Kidney epithelial cell (primary cell): ENCODE measurements at places on chromosomes 5 and 9. TPM values are rescaled to one million over a fixed set of nuclear protein-coding genes. Genes with fewer than 3 reads are reported as not detected.
A peak's percentile ranks its signal among the peaks of the same experiment; 100 is the strongest.

DNA sequence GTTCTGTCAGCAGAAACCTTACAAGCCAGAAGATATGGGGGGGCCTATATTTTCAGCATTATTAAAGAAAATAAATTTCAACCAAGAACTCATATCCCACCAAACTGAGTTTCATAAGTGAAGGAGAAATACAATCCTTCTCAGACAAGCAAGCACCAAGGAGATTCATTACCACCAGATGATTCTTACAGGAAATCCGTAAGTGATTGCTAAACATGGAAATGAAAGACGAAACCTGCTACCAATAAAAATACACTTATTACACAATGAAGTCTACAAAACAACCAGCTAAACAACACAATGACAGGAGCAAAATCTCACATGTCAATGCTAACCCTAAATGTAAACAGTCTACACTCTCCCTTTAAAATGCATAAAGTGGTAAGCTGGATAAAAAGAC is 17.8 kb upstream of the C9orf72 start:
- no peak for DNase-seq

- DNase-seq: no peak
These were observed 91.4 kb upstream of the RANBP6 start for GRCh38 chr9:6106711-6107339.

GRCh38 chr5:127410959-127411358 is 106.5 kb upstream of the PRRC1 start:
- no peak for DNase-seq

DNA sequence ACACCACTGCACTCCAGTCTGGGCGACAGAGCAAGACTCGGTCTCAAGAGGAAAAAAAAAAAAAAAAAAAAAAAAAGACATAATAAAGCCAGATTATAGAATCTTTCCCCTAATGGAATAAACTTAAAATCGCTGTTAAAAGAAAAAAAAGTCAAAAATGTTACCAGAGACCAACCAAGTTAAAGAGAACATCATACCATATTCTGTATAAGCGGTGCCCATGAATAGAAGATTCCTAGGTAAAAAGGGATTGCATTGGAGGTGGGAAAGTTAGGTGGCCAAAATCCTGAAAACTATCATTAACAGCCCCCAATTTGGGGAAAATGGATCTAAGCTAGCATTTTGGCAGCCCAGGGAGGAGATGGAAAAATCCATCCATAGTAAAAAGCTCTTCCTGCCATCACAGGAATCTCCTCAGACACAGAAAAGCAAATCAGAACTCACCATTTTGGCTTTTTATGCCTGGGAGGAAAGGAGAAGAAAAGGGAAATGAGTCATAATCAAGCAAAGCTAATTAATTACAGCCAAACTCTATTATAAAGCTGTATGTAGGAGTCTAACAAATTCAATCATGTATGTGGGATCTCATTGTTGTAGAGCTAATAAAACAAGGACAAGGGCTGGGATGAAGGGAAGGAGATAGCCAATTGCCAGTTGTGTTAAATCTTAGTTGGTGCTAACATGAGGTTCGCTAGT is 363.8 kb downstream of the ARL15 start:
- no peak for DNase-seq

- DNase-seq: no peak
These were observed 67.6 kb downstream of the GHR start for GRCh38 chr5:42490831-42491230.

GRCh38 chr9:134612309-134612708 is 29.3 kb upstream of the COL5A1 start:
- DNase-seq: no peak

GRCh38 chr9:74431467-74431866 is 65.7 kb upstream of the RORB start:
- no peak for DNase-seq

DNA sequence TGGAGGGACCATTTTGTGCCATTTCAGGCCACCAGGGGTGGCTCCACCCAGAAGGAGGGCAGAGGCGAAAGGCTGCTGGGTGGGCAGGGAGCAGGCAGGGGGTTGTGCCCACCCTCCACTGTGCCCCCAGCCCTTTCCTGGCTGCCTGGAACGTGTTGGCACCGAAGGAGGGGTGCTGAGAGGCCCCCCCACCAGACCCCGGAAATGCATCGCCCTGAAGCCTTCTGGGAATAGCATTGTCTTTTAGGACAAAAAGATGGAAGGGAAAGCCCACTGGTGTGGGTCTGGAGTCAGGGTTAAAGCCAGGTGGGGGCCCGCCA is 5.1 kb downstream of the NOXA1 start:
- no peak for DNase-seq

DNA sequence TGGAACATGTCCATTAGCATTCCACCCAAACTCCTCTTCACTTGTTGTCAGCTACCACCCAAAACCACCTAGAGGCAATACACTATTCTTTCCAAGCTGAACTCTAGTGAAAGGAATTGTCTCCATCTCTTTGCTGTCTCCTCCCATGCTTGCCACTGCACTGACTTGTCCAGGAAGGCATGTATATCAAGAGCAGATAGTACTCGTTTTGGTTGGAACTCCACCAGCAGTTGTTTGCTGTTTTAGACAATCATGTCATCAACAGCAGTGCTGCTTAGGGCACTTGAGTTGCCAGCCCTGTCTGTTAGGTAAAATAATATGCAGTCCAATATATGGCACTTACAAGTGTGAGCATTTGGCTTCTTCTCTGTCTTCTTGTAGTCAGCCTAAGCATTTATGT is 80.0 kb upstream of the SAP30L start:
- DNase-seq: no peak

DNA sequence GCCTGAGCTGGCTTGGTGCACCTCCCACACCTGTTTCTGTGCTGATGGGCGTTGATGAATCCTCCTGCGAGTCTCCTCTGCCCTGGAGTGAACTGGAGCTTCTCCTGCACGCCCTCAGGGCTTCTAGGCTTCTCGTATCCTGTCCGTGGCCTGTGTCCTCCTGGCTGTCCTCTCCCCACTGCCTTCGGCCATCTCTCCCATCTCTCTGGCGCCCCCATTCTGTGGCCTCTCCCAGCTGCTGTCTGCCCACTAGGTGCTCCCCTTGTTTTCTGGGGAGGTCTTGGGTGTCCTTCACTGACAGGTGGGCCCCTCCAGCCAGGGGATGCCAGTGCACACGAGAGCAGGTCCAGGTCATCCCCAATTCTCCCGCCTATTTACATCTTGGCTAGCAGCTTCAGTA is 28.8 kb downstream of the AHRR start:
- no peak for DNase-seq

DNA sequence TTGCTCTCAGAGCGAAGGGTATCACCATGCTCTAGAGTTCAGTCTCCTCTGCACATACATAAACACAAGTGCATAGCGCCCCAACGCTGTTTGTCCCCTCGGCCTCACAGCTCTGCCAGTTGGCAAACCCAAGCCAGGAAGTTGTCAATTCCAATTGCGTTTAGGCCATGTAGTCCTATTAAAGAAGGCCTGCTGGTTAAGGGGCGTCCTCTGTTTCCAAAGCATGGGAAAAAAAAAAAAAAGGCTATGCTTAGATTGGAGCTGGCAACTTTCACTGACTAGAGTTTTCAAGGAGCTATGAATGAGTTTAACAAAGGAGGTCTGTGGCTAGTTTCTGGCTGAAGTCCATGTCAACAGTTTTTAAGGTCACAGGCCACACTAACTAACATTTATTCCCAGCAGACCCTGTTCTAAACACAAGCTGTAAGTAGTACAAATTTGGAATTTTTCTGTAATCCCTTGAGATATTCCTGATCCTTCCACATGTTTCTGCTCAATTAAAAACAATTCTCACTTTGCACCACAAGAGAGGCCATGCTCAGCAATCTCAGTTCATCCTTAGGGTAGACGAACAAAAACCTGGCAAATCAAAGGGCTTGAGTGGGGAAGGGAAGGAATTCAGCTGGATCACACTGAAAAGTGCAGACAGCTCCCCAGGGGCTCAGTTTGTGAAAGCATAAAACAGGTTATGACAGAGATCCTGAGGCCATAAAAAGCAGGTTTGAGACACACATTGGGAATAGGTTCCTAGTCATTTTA is 187.7 kb downstream of the DENND1A start:
- DNase-seq: no peak

GRCh38 chr9:129327552-129328328 is 149.7 kb upstream of the IER5L start:
- no peak for DNase-seq

GRCh38 chr5:177609076-177610059 is 9.4 kb downstream of the B4GALT7 start:
- no peak for DNase-seq

- DNase-seq: no peak
These were observed 199.4 kb downstream of the ESM1 start for GRCh38 chr5:54785729-54786591.

DNA sequence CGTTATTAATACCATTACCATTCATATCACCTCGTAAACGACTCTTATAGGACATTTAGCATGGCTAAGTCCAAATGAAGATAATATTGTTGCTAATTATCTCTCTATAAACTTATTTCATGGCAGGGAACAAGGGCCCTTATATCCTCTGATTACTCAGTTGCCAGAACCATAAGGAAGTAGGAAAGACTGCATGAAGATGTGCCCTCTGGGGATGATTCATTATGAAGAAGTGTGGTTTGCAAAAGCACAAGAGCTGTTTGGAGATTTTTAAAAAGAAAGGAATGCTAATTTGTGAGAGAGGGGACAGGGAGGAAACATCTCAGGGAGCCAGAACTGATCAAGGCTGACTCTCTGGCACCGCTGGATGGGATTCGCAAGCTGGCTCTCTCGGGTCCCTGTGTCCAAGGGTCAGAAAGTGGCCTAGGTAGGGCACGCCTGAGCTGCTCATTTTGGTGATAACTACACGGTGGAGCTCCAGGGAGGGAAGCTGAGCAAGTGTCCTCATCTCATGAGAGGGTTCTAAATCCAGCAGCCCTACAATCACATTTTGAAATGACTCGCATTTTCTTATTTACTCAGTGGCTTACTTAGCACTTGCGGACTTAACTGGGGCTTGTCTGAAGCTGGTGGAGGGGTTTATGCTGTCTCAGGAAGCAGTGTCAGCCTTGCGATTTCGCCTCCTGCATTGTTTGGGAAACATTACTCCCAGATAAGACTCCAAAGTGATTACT is 136.8 kb downstream of the C5orf15 start:
- no peak for DNase-seq

DNA sequence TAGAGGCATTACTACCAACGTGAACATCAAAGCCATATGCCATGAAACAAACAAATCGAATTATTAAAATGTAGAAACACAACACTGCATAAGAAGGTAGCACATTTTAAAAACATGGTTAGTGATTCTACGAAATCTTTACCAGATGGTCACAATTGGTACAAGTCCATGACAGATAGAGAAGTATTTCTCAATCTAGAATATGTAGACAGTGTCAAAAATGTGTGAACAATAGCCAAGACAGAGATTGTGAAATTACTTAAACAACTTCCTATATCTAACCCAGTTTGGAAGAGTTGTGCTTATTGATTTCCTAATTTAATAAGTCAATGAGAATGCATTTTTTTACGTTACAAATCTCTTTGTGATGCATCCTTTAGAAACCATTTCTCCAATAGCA is 1121.6 kb downstream of the MAT2B start:
- DNase-seq: no peak

GRCh38 chr9:115063058-115063845 is 54.7 kb downstream of the TNC start:
- DNase-seq: no peak

DNA sequence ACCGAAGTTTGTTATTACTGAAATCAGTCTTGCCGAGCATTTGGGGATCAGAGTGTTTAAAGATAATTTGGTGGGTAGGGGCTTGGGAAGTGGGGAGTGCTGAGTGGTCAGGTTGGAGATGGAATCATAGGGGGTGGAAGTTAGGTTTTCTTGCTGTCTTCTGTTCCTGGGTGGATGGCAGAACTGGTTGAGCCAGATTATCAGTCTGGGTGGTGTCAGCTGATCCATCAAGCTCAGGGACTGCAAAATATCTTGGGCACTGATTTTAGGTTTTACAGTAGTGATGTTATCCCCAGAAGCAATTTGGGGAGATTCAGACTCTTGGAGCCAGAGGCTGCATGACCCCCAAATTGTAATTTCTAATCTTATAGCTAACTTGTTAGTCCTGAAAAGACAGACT is 5.4 kb upstream of the ANKRD31 start:
- no peak for DNase-seq

GRCh38 chr5:82738681-82739269 is 338.4 kb downstream of the TMEM167A start:
- no peak for DNase-seq

- peak; percentile 35 for DNase-seq
These were observed 1.9 kb upstream of the RIC1 start for GRCh38 chr9:5626727-5627634.

DNA sequence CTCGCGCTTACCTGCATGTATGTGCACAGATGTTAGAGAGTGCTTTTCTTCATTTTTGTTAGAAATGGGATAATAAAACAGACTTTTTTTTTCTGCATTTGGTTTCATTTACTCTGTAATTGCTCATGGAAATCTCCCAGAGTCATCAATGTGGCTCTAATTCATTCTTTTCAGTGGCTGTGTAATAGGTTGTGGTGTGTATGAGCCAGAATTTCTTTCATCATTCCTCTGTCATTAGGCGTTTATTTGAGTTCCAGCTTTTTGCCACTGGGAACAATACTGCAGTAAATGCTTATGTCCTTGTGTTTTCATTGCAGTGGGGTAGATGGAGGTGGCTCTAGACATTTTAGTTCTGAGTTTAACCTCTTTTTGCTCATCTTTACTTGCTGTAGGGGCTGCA is 118.9 kb downstream of the NXNL2 start:
- no peak for DNase-seq

- no peak for DNase-seq
These were observed 949.7 kb upstream of the NUDT12 start for GRCh38 chr5:104512063-104512825.

The UGT3A1 gene
- 0.21 and 0.38 TPM in 2 replicates for total RNA-seq

The TEK gene
- 0.07 and 0.33 TPM in 2 replicates for total RNA-seq

The OR1J2 gene
- not detected in 2 replicates for total RNA-seq

The GABRA6 gene
- not detected in 2 replicates for total RNA-seq

The TMED9 gene
- 163 and 175 TPM in 2 replicates for total RNA-seq

The FAM193B gene
- total RNA-seq: 21.9 and 29.5 TPM in 2 replicates

The GBGT1 gene
- total RNA-seq: 8.8 and 12.4 TPM in 2 replicates

The STPG3 gene
- total RNA-seq: not detected in 2 replicates
